ENCODE measurements at places on chromosomes 2 and 18.

DNA sequence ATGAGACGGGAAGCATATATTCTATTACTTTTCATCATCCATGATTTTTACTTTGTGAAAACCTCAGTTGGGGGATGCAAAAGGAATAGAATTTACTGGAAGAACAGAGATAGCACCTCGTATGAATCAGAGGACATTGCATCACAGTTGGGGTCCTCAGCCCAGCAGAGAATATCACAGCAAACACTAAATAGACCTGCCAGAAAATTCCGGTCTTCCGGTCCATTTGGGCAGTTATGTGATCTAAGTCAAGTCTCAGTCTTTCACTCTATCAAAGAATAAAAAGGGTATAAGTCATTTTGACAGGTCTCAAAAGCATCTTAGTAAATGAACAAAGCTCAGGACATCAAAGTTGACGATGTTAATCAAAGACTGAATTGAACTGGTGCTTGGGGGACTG lies 1100.6 kb downstream of the DPP10 start:
- DNase-seq = no peak

GRCh38 chr18:47758000-47758399 lies 172.5 kb downstream of the SMAD2 start:
- DNase-seq = no peak

GRCh38 chr2:221088506-221088905 lies 483.6 kb downstream of the EPHA4 start:
- no peak for DNase-seq

GRCh38 chr2:106565599-106565998 lies 78.4 kb downstream of the CD8B2 start:
- no peak for DNase-seq

DNA sequence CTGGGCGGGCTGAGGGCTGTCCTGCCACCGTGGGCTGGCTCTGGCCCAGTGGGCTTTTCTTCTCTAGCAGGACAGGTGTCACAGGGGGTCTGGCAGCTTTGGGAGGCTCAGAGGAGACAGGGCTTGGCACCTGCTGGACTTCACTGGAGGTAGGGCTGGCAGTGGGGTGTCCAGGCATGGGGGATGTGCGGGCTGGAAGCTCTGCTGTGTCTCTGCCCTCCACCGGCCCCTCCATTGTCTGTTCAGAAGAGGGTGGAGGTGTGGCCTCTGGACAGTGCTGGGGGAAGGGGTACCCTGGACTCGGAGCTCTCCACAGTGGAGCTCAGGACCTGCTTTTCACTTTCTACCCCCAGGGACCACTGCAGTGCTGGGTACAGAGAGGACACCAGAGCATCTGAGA lies 9.2 kb downstream of the PTPRN start:
- no peak for DNase-seq

- no peak for DNase-seq
These were observed 63.1 kb downstream of the FECH start for GRCh38 chr18:57523171-57523956.

GRCh38 chr2:234690569-234691213 lies 193.8 kb upstream of the ARL4C start:
- DNase-seq = no peak

DNA sequence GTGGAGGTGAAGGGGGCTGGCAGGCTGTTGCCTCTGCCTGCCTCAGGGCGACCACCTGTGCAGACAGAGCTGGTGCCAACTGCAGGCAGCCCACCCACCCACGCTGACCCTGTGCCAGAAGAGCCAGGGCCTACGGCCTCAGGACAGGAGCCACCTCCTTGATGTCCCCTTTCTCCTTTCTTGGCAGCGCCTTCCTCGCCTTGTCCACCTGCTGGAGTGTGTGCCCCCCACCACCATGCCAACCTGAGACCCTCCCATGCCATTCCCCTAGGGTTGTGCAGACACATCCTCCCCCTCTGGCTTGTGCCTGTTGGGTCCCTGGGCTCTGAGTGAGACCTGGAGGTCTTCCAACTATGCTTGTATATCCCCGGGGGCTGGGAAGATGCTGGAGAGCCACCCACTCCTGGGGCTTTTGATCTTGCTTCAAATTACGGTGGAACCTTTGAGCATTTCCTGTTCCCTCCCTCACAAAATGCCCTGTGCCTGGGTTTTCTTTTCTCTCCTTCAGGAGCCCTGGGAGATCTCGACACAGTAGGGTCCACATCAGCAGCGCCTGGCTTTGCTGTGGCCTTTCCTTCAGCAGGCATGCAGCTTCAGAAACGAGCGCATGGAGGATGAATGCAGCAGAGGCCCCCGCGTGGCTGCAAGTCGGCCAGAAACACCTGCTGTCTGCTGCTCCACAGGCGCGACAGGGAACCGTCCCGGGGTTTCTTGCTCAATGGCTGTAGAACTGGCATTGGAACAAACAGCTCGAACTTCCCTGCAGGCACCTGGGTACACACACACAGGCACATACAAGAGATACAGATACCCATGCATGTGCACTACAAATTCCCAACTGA lies 65.9 kb upstream of the SH3RF3 start:
- DNase-seq = no peak

DNA sequence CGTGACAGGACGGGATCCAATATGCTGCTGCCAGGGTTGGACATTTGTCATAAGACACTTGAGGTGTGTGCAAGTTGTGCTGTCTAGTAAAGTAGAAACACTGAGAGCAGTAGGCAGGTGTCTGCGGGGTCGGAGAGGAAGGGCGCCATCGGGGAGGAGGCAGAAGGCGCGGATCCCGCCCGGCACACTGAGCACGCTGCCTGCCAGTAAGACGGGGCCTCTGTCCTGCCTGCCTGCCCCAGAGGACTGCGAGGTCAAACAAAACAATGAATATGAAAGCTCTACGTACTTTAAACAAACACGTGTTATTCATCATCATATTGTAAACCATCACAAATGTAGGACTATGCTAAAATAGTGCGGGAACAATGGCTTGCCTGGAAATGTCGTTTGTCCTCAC lies 349.3 kb upstream of the SALL3 start:
- no peak for DNase-seq

DNA sequence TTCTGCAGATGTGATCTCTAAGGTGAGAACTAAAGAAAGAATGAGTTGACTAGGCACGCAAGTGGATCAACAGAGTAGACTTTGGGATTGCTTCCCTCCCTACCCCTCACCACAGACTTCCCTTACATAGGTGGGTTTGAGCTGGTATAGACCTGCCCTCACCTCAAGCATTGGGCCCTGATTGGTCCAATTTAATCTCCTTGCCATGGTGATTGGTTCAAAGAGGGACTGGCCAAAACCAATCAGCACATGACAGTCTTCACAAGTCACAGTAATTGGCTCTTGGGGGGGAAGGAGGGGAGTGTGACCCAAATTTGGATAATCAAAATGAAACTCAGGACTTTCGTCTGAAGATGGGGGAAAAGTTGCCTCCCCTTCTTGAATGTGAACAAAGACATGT lies 36.6 kb upstream of the LNPK start:
- no peak for DNase-seq

DNA sequence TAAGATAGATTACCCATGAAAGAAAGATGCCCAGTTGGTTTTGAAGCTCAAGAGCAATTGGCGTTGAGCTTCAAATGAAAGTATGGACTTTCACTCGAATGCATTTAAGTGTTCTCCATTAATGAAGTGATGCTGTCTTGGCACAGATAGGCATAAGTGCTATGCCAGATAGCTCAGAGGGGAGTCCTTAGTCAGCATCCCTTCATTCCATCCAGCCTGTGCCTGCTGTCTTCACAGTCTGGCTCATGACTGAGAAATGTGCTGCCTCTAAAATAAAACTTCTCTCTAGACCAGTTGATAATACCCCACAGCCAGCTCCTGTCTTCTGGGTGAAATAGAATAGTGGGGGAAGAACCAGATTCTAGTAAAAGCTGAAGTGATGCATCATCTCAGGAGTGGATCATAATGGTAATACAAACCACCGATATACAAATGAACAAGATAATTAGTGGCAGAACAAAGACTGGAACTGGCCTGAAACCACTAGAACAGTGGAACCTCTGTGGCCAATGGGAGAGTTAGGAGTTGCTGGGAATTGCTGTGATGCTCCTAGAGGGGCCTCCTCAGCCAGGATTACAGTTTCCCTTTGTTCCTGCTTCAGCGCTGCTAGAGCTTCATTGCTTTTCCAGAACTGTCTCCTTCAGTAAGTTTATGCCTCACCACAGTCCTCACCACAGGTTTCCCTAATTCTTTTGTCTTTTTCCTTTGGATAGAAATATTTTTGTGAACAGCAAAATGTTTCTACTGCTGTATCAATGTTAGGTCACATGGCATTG lies 359.3 kb downstream of the KIAA1328 start:
- no peak for DNase-seq

GRCh38 chr2:204046145-204046544 lies 109.6 kb downstream of the ICOS start:
- no peak for DNase-seq

DNA sequence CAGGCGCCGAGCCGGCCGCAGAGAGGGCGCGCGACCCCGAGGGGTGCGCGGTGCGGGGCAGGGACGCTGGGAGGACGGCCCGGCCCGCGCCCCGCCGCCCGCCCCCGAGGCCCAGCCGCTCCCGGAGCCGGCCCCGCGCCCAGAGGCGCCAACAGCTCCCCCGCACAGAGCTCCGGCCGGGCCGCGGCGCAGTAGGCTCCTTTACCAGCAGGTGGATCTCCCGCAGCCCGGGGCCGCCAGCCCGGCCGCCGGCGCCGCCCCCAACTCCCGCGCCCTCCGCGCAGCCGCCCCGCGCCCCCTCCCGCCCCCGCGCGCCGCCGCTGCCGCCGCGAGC lies 258 bp downstream of the MGAT4A start:
- DNase-seq = peak; percentile 36

- DNase-seq = no peak
These were observed 20.7 kb upstream of the NT5DC4 start for GRCh38 chr2:112699984-112700667.

DNA sequence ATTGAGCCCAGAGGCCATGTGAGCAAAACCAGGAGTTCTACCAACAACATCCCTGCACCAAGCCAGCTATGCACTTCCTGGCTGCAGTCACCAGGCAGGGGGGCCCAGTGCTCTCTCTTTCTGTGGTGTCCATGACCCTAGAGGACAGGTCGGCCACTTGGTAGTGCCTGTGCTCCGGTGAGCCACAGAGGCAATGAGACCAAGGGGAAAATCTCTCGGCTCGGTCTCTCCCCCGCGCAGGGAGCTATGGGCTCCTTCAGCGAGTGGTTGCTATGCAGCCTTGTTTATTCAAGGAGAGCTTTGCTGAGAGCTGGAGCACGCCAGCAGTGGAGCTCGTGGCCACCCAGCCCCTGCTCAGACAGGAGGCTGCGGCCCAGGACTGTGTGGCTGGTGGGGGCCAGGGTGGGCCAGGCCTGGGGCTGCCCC lies at the start of gene TOGARAM2:
TSS of gene TOGARAM2 (plus strand) at position 283 of the 426 bp plus-strand sequence. CDS start 13,537 bp downstream, outside the sequence.
- no peak for DNase-seq

DNA sequence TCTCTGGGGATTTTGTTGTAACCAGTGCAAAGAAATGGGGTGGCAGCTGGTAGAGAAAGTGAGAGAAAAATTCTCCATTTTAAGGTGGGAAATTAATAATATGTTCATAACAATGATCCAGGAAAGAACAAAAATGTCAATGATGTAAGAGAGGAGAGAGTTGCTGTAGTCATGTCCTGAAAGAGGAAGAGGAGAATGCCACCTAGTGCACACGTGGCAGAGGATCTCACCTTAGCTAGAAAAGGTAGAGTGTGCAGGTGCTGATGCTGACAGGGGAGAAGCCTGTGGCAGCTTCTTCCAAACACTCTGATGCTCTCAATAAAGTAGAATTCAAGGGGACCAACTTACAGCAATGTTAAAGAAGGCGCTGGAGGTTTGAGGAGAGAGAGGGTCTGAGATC lies 282.9 kb upstream of the PKDCC start:
- no peak for DNase-seq

DNA sequence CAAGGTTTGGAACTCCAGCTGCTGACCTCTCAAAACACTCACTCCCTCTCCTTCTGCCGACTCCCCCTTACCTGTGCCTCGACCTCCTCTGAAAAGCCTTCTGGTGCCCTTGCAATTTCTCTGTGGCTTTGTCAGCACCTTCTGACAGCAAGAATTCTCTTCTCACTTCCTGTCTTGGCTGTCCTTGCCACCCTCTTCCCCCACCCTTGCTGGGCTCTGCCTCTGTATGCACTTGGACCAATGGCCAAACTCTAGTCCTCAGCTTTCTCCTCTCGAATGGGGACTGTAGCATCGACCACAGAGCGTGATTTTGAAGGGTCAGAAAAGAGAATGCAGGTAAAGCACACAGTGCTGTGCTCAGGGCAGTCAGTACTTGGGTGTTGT lies 99.0 kb downstream of the HS1BP3 start:
- no peak for DNase-seq

- DNase-seq = no peak
These were observed 2.2 kb upstream of the IL1RN start for GRCh38 chr2:113124984-113125855.

DNA sequence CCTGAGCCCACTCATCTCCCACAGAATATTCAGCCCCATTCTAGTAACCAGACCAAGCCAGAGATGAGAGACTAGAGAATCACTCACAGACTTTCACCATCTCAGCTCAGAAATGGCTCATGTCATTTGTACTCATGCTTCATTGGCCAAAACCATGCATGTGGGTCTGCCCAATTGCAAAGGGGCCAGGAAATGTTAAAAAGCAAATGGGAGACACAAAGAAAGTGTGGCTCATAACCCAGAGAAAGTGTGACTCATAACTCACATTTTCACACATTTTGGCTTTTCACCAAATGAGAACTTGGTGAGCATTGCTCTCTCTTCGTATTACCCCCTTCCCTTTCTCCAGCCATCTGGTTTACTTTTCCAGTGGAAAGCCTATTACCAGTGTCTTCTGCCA lies 66.2 kb downstream of the MDH1 start:
- DNase-seq = no peak

- DNase-seq = no peak
These were observed 205.5 kb downstream of the ZNF521 start for GRCh38 chr18:25146512-25146910.

DNA sequence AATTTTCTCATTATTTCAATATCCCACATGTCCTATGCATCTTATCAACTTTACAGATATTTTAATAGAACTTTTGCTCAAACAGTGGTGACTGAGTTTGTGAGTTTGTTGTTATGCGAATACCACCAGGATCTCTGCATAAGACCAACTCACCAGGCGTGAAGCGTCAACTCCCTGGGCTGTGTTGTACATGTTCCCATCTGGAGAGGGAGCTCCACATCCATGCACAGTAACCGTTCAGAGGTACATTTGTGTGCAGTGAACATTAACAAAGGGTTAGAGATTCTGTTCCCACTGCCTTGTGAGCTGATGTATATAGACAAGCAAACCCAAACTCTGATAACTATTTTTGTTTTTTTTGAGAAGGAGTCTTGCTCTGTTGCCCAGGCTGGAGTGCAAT lies 188.7 kb downstream of the MYT1L start:
- DNase-seq = no peak

DNA sequence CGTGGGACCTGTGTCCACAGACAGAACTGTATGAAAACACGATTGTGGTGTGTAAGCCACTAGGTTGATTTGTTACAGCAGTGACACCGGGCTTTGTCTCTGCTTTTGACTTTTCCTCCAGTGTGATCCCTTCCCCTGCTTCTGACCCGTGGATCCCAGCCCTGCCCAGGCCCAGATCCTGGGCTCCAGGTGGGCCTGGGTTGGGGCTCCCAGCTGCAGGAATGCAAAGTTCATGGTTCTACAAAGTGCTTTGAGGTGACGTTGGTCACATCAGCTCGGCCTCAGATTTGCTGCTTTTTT lies 26.8 kb downstream of the HPCAL1 start:
- no peak for DNase-seq

All from stimulated activated naive B cell treated with anti-CD40 and anti-IgM and Interleukin-4, amounts not matched to agents 10 μg/mL and 1 μg/mL and 100 μg/mL, for 72 hours (primary cell).